ENCODE measurements at places on chromosomes 3 and 15.

GRCh38 chr3:50737193-50737905 lies 62.6 kb downstream of the DOCK3 start:
- DNase-seq: no peak

- no peak for DNase-seq
Measured at GRCh38 chr3:128078875-128079274, 26.6 kb downstream of the SEC61A1 start.

- DNase-seq: no peak
Measured at GRCh38 chr15:85704066-85704465, 90.7 kb downstream of the KLHL25 start.

DNA sequence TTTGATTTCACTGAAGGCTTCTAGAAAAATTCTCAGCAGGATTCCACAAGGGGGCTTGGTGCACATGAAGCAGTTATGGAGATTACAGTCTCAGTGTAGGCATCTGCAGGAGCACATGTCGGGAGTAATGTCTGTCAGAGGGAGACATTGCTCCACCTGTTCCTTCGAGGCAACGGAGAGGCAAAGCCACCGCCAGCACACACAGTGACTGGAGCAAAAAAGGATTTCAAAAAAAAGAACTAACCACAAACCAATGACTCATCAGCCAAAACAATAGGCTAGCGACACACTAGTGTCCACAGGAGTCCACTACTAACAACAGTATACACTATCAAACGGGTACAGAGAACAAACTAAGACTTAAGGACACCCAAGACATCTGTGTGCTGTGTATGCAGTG lies 68.9 kb downstream of the NPTN start:
- DNase-seq: peak; percentile 70

DNA sequence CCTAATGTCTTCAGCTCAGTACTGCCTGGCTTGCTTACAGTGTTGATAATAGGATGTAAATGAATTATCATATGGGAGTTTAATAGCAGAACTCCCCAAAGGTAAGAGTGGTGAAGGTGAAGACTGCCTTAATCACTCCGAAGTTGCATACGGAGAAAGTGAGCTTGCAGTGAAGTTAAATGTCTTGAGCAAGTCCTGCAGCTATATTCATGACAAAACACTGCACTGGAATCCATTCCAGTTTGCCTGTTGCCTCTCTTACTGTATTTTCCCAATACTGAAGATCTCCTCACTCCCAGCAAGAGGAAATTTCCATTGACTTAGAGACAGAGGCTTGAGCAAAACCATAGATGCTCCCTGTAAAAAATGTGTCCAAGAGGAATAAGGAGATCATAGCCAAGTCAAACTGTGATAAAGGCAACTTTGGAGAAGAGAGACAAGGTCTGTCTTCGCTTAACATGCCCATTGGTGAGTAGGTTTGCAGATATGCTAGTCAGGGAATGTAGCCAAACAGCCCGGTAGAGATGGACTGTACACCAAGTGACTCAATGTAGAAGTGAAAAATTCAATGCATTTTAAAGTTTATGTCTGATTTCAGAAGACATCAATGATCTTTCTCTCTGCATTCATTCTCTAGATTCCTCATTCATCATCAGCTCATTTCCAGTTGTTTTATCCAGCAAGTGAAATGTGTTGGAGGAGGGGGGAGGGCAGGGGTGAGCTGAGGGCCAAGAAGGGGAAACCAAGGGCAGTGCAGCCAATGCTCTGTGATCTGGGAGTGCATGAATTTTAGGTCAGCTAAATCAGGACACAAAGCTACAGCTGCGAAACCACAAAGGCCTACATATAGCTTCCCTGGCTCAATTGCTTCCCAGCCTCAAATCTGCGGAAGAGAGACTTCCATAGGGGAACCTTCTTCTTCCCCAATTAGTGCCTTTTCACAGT lies 667.1 kb upstream of the NR2F2 start:
- peak; percentile 92 for DNase-seq
